ENCODE measurements at places on chromosomes 12 and 14.
A peak's percentile ranks its signal among the peaks of the same experiment; 100 is the strongest.

- no peak for DNase-seq
Observed at GRCh38 chr12:24591715-24592440, 357.0 kb downstream of the BCAT1 start.

DNA sequence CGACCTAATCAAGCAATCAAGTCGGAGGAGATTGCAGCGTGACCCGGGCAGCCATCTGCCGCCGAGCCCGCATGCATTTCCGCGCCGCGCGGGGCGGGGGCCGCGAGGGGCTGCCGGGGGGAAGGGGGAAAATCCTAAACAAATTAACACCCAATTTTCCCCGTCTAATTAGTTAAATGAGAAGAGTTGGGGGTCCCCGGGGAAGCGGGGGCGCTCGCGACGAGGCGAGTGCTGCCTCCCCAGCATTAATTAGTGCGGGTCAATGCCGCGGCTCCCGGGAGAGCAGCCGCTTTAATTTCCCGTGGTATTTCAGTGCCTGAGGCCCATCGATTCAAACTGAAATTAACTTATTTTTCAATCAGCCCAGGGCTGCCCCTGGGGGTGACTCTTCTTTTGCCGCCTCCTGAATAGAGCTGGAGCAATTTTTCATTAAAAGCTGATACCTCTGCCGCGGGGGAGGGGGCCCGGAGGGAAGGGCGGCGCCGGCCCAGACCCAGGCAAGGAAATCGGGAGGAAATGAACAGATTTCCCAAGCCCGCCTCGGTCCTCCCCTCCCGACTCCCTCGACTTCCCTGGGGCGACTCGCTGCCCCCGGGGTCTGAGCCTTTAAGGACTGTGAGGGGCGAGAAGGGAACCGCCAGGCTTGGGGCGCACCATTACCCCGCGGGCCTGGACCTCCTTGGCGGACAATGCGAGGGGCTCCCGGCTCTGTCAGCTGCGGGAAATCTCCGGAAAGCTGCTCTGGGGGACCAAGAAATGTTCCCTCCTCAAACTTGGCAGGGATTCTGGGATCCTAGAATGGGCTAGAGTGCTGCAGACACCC is 18.9 kb downstream of the VSX2 start:
- DNase-seq: no peak

DNA sequence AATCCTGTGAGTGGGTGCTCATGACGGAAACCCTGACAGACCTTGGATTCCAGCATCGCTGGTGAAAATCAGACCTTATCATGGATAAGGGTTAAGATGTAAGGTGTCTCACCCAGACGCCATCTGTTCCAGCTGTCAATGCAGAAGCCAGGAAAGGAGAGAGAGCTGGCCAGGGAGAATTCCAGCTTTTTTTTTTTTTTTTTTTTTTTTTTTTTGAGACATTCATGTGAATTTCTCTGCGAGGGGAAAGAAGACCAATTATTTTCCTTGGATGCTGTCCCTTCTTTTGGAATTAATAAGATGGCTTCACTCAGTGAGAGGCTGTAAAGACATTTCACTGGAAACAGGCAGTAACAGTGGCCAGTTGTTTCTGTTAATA is 1.8 kb downstream of the TRAF3 start:
- DNase-seq: no peak

- no peak for DNase-seq
Observed at GRCh38 chr12:64706857-64707256, 52.3 kb downstream of the GNS start.

GRCh38 chr12:110379631-110380030 is 23.9 kb downstream of the ANAPC7 start:
- no peak for DNase-seq

DNA sequence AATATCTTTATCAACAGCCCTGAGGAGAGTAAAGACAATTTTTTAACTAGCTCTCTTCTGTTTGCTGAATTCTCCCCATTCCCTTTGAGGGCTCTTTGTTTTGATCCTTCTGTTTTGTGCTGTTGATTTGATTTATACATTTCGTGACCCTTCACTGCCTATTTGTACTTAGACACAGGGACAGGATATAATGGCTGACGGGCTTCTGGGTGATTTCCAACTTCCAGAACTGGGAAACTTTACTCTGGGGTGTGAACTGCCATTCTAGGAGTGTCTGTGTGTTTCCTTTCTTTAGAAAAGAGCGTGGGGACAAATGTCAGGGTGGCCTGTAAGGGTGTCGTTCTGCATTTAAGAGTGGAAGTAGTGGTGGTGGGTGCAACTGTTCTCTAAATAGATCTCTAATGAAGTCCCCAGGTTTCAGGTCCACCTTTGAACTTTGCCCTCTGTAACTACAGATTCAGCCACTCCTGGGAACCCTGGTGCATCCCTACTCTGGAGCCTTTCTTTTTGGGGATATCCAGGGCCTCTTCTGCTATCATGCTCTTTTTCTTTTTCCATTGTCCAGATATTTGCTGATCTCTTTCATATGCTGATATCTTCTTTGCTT is 22.3 kb upstream of the SSPN start:
- DNase-seq: no peak

- no peak for DNase-seq
Observed at GRCh38 chr12:110780448-110780847, 37.8 kb upstream of the PPP1CC start.

GRCh38 chr14:64998455-64998931 is 11.8 kb downstream of the FNTB start:
- peak; percentile 24 for DNase-seq

DNA sequence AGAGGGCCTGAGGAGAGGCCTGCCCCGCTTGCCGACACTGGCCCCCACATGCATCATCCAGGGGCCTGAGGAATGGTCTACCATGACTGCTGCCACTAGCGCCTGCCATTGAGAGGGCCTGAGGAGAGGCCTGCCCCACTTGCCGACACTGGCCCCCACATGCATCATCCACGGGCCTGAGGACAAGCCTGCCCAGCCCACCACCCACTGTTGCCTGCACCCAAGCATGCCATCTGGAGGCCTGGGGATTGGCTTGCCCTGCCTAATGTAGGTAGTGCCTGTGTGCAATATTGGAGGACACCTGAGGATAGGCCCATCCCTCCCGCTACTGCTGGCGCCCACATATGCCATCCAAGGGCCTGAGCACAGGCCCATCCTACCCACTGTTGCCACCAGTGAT is 24.4 kb downstream of the CYP46A1 start:
- no peak for DNase-seq

DNA sequence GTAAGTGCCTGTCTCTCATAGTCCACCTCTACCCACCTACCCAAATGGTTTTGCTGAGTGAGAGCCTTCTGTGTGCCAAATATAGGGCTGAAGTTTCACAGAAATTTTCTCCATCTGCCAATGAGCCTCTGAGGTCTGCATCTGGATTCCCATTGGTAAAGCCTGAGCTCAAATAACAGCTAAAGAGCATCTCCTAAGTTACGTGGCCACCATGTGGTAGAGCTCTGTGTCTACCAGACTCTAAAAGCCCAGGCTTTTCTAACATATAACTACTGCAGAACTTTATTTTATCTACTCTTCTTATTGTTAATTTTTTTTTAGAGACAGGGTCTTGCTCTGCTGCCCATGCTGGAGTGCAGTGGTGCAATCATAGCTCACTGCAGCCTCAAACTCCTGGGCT is 16.0 kb downstream of the AMDHD1 start:
- peak; percentile 17 for DNase-seq

- DNase-seq: no peak
Observed at GRCh38 chr12:105899589-105899988, 239.2 kb downstream of the NUAK1 start.

GRCh38 chr12:116123451-116124258 is 153.8 kb downstream of the MED13L start:
- peak; percentile 13 for DNase-seq

GRCh38 chr14:34270361-34270760 is 191.7 kb downstream of the SPTSSA start:
- no peak for DNase-seq

- DNase-seq: no peak
Observed at GRCh38 chr14:103427485-103428443, 42.5 kb downstream of the MARK3 start.

DNA sequence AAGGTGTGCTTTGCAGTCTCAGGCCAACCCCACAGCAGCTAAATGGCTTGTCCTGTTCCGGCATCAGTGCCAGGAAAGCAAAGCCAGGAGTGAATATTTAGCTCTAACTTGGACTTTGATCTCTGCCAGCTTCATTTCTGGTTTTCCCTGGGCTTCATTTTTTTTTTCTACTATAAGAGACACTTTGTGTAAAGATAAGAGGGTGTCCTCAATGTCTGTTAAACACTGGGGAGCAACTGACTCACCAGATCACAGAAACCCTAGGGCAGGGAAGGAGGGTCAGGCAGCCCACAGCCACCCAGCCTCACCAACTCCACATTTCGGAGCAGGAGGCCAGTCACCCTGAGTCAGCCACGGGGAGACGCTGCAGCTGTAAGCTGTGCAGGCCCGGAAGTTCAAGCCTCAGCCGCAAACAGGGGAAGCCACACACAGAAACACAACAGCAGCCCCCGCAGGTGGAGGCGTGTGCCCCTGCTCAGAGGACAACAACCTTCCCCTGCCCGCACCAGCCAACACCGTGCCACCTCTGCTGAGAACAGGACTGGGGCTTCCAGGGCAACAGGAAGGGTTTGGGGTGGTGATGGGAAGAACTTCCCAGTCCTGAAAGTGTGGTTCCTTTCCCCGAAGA is 6.3 kb downstream of the TNFRSF1A start:
- peak; percentile 84 for DNase-seq

GRCh38 chr14:100810861-100811461 is 15.0 kb upstream of the MEG3 start:
- no peak for DNase-seq

GRCh38 chr12:70032076-70032475 is 207.0 kb downstream of the MYRFL start:
- no peak for DNase-seq

GRCh38 chr14:76121089-76121748 is 30.5 kb upstream of the GPATCH2L start:
- no peak for DNase-seq

DNA sequence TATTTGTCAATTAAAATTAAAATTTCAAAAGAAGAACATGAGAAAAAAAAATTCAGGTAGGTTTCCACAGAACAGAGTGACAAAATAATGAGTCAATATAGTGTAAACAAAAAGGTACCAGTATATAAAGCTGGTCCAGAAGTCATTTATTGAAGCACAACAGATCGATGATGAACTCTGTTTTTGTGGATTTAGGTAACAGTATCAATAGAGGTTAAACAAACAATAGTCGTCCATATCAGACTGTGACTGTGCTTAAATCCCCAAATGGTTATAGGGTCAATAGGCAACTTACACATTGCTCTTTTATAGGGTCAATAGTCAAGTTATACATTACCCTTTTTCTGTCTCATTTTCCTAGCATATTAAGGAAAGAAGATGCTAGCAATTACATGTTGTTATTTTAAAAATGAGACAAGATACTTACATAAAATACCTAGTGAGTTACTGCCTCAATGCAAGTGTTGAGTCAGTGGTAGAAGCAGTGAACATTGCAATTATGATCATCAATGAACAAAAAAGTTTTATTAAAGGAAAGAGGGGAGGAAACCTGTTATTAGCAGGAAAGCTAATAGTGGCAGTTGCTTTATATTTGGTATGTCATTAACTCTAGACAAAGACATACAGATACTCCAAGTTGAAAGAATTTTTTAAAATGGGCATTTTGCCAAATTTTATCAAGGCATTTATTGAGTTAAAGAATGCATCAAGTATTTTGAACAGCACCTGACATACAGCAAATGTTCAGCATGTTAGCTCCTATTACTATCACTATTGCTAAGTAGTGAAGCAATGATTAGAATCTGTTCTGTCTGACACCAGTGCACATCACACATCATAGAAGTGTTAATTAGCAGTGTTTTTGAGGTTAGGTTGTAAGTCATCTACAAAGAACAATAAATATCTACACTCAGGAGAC is 102.9 kb downstream of the CCER1 start:
- no peak for DNase-seq

GRCh38 chr14:22539831-22540230 is 49.2 kb downstream of the DAD1 start:
- no peak for DNase-seq

DNA sequence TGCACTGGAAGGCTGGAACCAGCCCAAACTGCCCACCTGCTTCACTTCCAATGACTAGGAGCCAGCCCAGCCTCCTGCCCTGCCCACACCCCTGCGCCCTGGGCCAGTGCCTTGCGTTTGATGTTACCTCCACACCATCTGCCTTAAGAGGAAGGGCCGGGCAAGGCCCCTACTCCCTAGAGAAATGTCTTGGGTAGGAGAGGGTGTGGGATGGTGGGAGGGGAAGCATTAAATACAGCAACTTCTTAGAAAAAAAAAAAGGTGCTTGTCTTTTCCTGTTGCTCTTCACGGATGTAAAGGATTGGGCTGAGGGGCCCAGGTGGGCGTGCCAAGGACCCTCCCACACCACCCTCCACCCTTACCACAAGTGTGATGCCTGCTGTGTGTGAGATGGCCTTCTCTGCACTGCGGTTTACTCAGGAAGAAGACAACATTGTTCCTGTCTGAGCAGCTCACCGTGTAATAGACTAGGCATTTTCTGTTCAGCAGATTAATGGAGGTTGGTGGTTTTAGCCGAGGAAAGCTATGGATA is 99.9 kb downstream of the NINJ2 start:
- DNase-seq: peak; percentile 18

GRCh38 chr12:96434107-96434506 is 33.9 kb upstream of the CDK17 start:
- DNase-seq: peak; percentile 56

GRCh38 chr12:966724-967123 is 17.2 kb upstream of the RAD52 start:
- DNase-seq: no peak

DNA sequence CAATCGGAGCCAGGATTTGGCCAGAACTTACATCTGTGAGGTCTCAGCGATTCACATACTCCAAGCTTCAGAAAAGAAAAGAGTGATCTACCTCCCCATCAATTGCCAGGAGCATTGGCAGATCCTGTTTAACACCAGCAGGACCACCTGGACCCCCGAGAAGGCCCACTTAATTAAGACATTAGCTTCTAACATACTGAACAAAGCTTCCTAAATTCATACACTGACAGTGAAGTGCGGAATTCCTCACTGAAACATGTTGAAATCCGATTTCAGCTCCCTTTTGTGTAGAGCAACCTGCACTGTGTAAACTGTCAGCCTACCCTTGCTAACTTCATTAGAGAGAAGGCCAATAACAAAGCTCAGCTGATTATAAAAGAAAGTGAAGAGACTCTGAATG is 274.0 kb downstream of the NOVA1 start:
- no peak for DNase-seq

GRCh38 chr12:68901551-68901950 is 31.4 kb downstream of the CPM start:
- DNase-seq: no peak

DNA sequence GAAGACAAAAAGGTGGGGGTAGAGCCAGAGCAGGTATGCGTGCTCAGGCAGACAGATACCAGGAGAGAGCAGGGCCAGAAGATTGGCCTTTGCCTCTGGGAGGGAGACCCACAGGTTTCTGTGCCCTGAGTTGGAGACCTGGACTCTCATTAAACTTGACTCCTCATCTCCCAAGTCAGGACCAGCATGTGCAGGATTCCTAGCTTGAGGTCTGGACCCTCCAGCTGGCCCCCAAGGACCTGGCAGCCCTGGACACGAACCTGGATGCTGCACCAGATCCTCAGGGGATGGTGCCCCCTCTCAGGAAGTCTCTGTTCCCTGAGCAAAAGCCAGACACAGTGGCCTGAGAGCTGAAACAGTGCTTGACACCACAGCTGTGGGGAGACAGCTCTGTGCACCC is 10.5 kb upstream of the KRT73 start:
- DNase-seq: no peak

- DNase-seq: no peak
Observed at GRCh38 chr12:130337488-130338303, at the start of gene PIWIL1. Gene PIWIL1, plus strand, starts transcription at chr12:130337887. Its CDS starts 4,705 bp downstream, at chr12:130342592.

Measured in AG08395 (cell line).